Caco-2 (cell line): ENCODE measurements at places on chromosomes 7 and 10. TPM values are rescaled to one million over a fixed set of nuclear protein-coding genes. Genes with fewer than 3 reads are reported as not detected.
A peak's percentile ranks its signal among the peaks of the same experiment; 100 is the strongest.

DNA sequence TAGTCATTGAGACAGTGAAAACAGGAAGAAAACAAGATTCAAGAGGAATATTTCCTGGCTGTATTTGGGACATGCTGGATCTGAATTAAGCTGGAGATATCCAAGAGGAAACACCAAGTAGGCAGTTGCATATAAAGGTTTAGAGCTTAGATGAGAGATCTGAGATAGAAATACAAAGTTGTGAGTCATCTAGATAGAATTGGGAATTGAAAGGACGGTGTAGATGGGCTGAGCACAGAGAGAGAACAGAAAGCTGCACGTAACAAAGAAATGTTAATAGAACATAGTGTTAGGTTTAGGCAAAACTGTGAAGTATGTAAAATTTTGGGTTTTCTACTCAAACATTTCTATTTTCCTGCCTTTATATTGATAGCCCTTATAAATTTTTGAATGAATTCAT is 218.5 kb upstream of the TMEM196 start:
- no peak for DNase-seq

- no peak for DNase-seq
Measured at GRCh38 chr7:17946591-17946990, 6.3 kb upstream of the SNX13 start.

- DNase-seq = peak; percentile 44
Measured at GRCh38 chr7:157474685-157475084, 137.9 kb downstream of the DNAJB6 start.

- no peak for DNase-seq
Measured at GRCh38 chr7:135117096-135117495, 30.8 kb upstream of the TMEM140 start.

DNA sequence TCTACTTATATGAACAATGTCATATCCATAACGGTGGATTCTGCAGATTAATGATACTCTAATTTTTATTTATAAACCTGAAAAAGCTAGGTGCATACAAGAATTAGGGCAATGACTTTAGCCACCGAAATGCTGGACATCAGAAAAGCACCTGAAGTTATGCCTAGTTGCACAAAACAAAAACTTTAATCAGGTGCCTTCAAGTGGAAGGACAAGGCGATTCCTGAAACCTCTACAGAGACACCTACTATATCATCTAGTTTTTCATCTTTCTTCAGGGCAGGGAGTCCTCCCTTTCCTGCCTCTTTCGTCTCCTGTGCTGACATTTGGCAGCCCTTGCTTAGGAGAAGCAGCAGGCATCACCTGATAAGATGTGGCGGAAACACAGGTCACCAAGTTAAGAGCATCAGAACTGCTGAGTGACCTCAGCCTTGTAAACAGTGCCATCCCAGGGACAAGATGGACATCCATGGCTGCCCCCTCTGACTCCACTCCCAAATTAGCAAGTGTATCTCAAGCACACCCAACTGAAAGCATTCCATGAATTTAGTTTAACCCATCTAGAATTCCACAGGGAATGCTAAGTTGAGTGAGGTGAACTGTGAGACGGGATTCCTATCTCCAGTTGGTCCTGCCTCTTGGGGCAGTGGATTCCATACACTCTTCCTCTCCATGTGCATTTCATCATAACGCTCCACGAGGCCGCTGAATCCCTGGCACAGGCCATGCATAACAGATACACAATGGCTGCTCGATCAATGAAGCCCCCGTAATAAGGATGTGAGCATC is 5.8 kb downstream of the ITPRIP start:
- DNase-seq = no peak

GRCh38 chr10:131200856-131201470 is 110.6 kb downstream of the TCERG1L start:
- no peak for DNase-seq

GRCh38 chr10:3692387-3692999 is 92.5 kb downstream of the KLF6 start:
- peak; percentile 27 for DNase-seq

DNA sequence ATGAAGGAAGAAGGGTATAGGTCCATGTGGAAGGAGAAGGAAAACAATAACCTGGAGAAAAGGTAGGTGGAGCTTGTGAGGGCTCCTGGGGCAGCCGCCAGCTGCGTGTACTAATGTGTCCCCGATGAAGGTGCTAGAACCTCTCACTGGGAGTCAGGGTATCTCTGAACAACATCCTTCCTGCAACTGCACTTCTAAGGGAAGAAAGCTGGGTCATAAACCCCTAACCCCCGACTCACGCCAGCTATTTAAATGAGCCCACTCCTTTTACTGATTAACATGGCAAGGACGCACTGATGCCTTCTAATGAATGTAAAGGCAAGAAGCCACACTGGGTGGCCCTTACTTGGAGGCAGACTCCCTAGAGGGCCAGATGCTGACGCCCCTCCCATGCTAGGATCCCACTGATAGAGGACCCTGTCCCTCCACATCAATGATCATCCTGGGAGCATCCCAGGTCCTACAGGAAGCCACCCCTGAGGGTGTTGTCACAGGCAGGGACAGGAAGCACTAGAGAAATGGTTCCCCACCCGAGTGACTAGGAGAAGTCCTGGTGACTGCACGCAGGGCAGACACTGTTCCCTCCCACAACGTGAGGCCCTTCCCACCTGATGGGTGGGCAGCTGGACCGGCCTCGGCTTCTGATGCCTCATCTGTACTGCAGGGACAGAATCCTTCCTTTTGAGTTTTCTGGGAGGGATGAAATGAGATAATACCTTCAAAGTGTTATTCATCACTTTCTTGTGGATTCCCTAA is 20.4 kb downstream of the JCAD start:
- DNase-seq = no peak

DNA sequence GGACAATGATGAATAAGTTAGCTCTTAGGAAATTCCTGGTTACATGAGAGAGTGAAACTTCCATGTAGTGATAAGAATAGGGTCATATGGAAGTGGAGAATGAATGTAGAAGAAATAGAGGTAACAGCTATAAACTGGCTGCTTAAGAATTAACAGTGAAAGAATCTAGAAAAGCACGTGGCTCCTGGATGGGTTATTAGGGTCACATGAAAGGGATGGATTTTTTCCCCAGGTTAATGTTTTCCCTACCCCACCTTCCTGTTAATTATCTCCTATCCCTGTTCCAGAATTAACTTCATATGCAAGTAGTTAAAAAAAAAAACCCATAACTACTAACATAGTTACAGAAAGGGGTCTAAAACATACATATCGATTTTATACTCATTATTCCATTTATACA is 58.0 kb downstream of the ANKIB1 start:
- DNase-seq = no peak

GRCh38 chr10:111177379-111177778 is 100.5 kb downstream of the ADRA2A start:
- DNase-seq = no peak

DNA sequence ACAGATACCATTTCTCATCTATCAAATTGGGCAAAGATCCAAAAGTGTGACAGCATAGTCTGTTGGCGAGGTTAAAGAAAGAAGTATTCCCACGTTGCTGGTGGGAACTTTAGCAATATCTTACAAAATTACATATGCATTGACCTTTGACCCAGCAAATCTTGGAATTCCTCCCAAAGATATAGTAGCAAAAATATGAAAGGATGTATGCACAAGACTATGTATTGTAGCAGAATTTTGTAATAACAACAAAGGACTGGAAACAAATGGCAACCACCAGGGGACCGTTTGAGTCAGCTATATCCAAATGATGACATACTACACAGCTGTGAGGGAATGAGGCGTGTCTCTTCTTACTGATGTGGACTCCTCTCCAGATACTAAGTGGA is 50.2 kb downstream of the KCNH2 start:
- no peak for DNase-seq

GRCh38 chr7:64802699-64803098 is 8.5 kb downstream of the ZNF138 start:
- DNase-seq = no peak

GRCh38 chr10:51139176-51139575 is 64.9 kb downstream of the PRKG1 start:
- no peak for DNase-seq

DNA sequence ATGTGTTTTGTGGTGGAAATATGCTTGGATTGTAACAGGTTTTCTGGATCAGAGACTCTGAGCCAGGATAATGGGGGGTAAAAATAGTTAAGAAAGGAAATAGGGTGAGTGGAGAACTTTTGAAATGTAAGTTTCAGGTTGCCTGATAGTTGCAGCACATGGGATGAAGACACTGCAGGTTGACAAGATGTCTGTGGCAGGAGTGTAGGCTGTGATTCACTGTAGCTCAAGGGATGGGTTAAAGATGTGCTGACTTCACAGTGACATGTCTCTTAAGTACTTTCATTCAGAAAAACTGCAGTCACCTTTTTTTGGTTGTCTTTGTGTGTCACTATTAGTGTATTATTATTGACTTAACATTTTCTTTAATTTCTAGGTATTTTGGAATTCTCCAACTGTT is 63.5 kb upstream of the SLC39A12 start:
- DNase-seq = no peak

- no peak for DNase-seq
Measured at GRCh38 chr10:126060261-126060931, 164.0 kb downstream of the FANK1 start.

- DNase-seq = no peak
Measured at GRCh38 chr10:62081341-62082270, 180.1 kb downstream of the ARID5B start.

- no peak for DNase-seq
Measured at GRCh38 chr10:124465777-124466488, 4.3 kb downstream of the LHPP start.

GRCh38 chr7:25615593-25615992 is 387.3 kb upstream of the NPVF start:
- DNase-seq = no peak

GRCh38 chr10:101938305-101939007 is 94.9 kb upstream of the KCNIP2 start:
- no peak for DNase-seq

GRCh38 chr7:26202019-26202990 is 760 bp downstream of the CBX3 start:
- DNase-seq = peak; percentile 70

GRCh38 chr10:72552857-72553256 is 73.0 kb downstream of the MICU1 start:
- peak; percentile 46 for DNase-seq

DNA sequence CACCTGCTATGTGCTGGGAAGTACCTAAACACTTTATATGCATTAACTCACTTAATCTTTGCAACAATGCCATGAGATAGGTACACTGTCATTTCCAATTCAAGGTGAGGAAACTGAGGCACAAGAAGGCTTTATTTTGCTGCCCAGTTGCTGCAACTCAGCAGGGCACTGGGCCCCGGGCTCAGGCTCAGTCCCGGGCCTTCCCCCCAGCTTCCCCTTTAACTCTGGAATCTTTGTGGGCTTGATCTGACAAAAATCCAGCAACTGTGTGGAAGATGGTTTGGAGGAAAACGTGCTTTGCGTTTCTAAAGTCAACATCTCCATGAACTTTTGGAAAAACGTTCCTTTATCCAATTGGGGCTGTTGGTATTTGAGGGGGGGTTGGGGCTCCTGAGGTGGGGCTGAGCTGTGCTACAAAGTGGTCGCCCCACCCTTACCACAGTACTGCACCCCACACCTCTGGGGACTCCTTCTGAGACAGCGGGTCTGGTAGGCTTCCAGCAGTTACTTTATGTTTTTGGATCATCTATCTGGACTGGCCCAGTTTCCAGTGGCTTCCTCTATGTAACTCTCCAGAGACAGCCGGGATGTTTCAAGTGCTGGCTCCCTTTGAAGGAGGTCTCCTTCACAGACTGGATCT is 40.5 kb upstream of the CAMK1D start:
- no peak for DNase-seq

Gene CADPS2
- 2.7 and 3.6 TPM in 2 replicates for total RNA-seq

Gene HECW1
- total RNA-seq = 1.7 and 1.8 TPM in 2 replicates

Gene C7orf33
- total RNA-seq = 0.23 TPM in 1 of 2 replicates, not detected in the other

Gene CPN1
- total RNA-seq = 24.3 and 24.9 TPM in 2 replicates

Gene FXYD4
- not detected in 2 replicates for total RNA-seq

Gene MOGAT3
- total RNA-seq = 6.3 and 8.1 TPM in 2 replicates

Gene SPDYE2B
- not detected in 2 replicates for total RNA-seq
